B cell (primary cell): ENCODE measurements at places on chromosomes 12 and 14. TPM values are rescaled to one million over a fixed set of nuclear protein-coding genes. Genes with fewer than 3 reads are reported as not detected.

DNA sequence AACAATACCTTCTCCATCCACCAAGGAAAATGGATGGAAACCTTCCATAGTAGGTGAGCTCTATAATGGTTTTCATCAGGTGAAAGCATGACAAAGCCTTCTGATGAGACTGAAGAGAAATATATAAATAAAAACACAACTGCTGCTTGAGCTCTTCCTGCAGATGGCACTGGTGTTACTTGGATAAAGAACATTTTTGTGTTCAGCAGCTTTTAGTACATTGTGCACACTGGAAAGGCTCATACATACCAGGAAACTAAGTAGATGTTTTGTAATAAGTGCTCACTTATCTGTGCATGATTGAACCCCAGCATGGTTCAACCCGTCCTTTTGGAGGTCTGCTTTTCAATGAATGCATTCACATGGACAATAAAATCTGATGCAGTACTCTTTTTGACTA, 357.3 kb upstream of the MIS18BP1 start:
- DNase-seq, result no peak

GRCh38 chr14:93033983-93034670, 81.6 kb downstream of the ITPK1 start:
- DNase-seq, result peak; percentile 68

- DNase-seq, result no peak
Observed at GRCh38 chr14:35079742-35080141, 33.7 kb downstream of the FAM177A1 start.

DNA sequence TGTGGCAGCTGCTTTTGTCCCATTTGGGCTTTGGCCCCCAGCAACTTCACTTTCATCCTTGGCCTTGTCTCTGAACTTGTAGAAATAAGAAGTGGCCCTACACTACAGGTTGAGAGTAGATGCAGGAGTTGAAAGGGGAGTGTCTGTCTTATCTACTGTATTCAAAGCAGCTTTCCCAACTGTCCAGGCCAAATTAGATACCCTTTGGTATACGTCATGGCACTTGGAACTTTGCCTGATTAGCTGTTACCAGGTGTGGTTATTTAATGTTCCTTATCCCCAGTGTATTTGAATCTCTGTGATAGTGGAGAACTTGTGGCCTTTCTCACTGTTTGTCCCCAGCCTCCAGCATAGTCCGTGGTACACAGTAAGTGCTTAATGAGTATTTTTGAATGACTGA, 33.5 kb downstream of the SUDS3 start:
- DNase-seq, result no peak

GRCh38 chr12:108271951-108272872, 66.9 kb downstream of the CMKLR1 start:
- DNase-seq, result no peak

- DNase-seq, result no peak
Observed at GRCh38 chr12:111664499-111664898, 21.3 kb downstream of the BRAP start.

DNA sequence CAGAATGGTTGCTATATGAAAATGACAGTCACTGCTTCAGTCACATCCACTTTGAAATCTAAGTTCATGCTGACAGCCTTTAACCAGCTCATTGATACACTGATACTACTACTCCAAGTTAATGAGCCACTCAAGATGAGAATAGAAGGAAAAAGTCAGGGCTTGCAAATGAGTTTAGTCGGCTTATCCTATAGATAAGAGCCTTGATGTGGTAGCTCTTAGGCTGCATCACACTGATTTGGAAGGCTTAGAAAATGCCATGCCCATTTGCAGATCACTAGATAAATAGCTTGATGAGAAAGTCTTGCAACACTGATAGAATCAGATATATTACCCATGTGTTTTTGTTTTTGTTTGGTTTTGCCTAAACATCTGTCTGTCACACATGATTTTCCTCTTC, 251.4 kb upstream of the ATXN7L3B start:
- no peak for DNase-seq

DNA sequence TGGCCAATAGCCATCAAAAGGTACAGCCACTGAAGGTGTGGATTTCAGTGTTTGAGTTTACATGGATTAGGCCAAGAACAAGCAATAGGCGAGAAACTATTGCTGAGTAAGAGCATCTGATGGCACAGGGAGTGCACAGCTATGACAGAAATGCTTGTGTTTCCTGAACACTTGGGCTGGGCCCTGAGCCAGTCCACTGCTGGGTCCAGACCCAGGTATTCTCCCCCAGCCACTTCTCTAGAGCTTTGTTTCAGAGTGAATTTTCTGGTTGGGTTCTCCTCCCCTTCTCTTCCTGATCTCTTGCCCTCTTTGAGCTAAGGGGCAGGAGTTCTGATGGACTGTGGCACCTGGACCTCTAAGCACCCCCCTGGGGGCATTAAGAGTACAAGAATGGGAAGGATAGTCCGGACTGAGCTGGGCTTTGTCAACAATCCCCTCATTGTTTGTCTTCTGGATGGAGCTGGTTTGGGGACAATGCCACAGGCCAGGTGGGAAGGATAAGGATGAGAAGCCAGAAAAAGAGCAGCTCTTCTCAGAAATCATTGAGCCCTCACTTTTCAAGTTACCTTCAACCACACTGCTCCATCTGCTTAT, 8.3 kb downstream of the HOXC5 start:
- DNase-seq, result no peak

DNA sequence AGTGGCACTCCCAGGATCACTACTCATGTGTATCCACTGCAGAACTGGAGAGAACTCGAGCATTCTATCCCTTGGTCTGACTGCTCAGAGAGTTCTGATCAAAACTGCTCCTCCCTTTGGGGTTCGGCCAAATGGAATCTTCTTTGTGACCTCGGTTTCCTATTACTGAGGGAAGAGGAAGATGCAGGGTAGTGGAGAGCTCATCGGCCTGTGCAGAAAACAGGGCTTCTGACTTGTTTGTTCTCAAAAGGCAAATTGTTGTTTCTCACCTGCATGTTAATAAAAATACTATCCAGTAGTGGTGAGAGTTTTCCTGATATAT, 17.1 kb upstream of the AKAP6 start:
- DNase-seq, result no peak

DNA sequence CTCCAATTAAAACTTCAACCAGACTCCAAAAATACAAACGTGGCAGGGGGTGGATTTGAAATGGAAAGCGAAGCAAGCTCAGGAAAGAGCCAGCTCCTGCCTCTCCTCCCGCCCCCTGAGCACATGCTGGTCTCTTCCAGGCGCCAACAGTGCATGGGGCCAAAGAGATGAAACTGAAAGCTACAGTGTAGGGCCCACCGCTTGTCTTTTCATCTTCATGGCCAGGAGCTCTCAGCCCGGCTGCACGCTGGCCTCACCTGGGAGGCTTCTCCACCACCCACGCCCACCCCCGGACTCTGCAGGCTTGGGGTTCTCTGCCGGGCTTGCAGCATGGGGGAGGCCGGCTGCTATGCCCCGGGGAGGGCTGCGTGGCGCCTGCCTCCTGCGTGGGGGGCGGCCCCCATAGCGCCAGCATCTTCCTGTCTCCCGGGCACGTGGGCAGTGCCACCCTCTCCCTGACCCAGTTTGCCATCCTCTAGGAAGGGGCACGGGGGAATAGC, 2.0 kb downstream of the RIMBP2 start:
- no peak for DNase-seq

DNA sequence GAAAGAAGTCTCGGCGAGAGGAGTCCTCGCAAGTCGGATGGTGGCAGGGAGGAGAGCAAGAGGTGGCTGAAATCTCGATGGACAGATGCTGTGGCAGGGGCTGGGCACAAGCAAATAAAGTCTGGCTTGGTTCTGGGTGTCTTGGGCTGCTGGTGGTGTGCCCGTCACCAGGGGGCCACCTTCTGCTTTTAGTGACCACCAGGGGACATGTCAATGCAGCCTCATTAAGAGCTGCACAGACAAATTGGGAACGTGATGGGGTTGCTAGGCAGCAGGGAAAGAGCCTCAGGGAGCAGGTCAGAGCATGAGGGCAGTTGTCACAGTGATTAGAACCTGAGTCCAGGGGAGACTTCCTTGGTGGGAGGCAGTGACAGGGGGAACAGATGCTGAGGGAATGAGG, 44.0 kb downstream of the LRRC74A start:
- DNase-seq, result no peak

- no peak for DNase-seq
Observed at GRCh38 chr14:96734076-96734622, 63.0 kb upstream of the VRK1 start.

DNA sequence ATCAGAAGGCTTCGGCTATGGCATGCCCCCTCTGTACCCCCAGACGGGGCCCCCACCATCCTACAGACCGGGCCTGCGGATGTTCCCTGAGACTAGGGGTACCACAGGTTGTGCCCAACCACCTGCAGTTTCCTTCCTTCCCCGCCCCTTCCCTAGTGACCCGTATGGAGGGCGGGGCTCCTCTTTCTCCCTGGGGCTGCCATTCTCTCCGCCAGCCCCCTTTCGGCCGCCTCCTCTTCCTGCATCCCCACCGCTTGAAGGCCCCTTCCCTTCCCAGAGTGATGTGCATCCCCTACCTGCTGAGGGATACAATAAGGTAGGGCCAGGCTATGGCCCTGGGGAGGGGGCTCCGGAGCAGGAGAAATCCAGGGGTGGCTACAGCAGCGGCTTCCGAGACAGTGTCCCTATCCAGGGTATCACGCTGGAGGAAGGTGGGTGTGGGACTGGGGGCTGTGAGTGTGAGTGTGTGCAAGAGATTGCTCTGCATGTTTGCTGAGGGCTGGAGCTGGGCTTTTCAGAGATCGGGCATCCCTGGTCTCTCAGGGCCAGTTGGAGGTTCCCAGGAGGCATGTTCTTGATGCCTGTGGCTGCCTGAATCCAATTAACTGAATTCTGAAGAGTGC, 8.6 kb downstream of the NFATC4 start:
- no peak for DNase-seq

Gene ATL1
- 2.9 and 3.8 TPM in 2 replicates for total RNA-seq

Gene MYF6
- not detected in 2 replicates for total RNA-seq

Gene SERPINA1
- 0.69 TPM in 1 of 2 replicates, not detected in the other for total RNA-seq

Gene CLEC14A
- total RNA-seq, result not detected in 2 replicates

Gene DLK1
- not detected in 2 replicates for total RNA-seq
